ENCODE measurements at places on chromosomes 3 and 15.

DNA sequence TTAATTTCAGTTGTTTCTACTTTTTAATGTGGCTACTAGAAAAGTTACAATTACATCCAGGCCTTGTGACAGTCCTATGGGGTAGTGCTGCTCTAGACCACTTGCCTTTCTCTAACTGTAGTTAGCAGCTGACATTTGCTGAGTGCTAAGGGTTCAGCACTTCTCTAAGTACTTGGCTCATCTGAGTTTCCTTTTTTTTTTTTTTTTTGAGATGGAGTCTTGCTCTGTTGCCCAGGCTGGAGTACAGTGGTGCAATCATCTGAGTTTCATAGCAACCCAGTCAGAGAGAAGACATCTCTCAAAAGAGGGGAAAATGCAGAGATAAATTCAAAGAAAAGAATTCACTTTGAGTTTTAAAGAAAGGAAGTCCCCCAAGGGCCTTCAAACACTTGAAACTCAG is 130.8 kb downstream of the MYLK start:
- DNase-seq: no peak

DNA sequence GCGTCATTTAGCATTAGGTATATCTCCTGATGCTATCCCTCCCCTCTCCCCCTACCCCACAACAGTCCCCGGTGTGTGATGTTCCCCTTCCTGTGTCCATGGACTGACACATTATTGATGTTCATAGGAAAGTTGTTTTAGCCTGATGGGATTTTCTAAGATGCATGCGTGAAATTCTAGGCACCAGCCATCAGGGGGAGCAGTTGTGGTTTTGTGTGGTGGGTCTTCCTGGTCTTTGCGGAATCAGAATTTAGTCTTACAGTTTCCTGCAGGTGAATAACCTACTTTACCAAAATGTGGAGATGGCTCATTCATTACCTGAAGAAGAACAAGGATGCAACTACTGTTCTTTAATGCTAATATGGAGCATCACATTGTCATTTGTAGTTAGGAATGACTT is 455.0 kb upstream of the THBS1 start:
- no peak for DNase-seq

DNA sequence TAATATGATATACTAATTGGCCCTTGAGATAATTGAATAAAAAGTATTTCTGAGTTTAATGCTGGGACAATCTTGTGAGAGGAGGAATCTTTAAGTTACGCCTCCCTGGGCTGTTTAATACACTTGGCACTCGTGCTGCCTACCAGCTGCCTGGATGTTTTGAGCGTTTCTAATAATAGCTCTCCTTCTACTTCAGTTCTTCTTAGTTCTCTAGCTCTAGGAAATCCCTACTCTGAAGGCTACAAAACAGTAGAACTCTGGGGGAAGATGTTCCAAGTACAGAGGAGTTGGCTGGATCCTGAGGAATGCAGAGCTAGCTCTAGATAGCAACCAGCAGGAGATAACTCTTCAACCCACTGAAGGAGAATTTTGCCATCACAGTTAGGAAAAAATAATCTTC is 3.5 kb downstream of the NAALADL2 start:
- no peak for DNase-seq

DNA sequence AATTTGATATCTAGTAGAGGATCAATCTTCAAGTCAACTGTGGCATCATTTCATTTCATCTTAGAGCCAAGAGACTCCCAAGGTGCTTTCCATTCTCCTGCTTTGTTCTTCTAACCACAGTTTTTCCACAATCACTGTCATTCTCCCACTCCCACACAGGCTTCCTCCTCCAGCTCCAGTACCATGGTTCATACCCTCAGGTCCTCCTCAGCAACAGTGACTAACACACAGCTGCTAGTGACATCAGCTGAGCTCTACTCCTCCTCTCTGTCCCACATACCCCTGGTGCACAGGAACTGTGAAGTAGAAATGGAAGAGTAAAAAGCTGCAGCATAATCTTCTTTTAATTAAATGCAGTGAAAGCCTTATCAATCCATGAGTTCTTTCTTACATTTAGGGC is 200.2 kb upstream of the DPH6 start:
- no peak for DNase-seq

DNA sequence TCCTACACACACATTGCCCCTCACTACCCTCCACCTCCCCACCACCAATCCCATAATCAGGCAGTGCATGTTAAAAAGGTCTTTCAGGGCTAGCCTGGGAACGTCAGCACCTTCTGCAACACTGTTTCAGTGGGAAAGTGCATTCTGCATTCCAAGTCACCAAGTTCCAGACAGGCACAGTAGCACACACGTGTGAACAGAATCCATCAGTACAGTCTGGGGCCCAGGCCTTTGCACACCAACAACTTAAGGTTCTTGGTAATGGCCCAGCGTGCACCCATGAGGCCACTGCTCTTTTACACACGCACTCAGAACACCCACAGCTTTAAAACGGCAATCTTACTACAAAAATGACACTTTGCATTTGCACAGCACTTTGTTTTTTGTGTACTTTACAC is 1.2 kb downstream of the ANXA2 start:
- DNase-seq: no peak

DNA sequence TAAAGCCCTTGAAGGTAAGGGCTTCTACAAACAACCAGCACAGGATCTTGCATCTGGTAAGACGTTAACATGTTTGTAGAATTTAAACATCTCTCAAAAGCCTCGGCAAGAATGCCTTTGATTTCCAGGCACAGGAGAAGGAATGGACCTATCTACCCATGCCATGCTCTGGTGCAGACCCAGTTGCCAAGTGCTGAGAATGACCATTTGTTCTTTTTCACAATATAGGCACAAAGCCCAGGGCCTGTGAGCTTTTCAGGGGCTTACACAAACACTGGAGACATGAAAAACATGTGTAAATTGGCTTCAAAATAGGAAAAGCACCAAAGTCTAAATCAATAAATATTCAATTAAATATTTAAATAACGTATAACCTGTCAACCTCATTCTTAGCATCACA is 266.9 kb upstream of the TTC14 start:
- DNase-seq: no peak

GRCh38 chr3:45551214-45552010 is 43.1 kb upstream of the LIMD1 start:
- DNase-seq: peak; percentile 56

GRCh38 chr3:139574026-139574947 is 34.7 kb upstream of the RBP1 start:
- no peak for DNase-seq

GRCh38 chr3:37763309-37763708 is 98.4 kb upstream of the CTDSPL start:
- no peak for DNase-seq

DNA sequence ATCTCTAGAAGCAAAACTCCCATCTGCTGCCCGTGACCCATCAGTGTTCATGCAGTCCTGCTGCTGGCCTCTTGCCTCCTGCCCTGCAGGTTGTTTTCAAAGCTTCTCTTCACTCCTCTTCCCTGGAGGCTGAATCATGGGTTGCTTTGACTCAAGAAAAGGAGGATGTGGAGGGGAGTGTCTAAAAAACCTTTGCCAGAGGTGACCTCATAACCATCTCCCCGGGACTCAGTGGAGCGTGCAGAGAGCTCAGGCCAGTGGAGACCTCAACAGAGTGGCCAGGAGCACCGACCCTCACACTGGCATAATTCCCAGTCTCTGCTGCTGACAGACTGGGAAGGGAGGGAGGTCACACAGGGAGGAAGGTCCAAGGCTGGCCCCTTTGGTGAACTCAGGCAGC is 60.9 kb upstream of the ITGA11 start:
- DNase-seq: no peak

DNA sequence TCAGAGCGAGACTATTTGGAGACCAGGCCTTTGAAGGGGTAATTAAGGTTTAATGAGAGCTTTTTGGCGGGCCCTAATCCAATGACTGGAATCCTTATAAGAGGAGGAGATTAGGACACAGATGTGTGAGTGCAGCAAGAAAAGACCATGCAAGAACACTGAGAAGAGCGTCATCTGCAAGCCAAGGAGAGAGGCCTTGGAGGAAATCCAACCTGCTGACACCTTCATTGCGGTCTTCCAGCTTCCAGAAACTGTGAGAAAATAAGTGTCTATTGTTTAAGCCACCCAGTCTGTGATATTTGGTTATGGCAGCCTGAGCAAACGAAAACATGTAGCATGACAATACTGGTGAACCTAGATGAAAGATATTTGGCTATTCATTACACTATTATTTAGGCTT is 23.0 kb upstream of the MUSTN1 start:
- no peak for DNase-seq

- no peak for DNase-seq
Observed at GRCh38 chr3:8873740-8874139, 89.5 kb downstream of the RAD18 start.

GRCh38 chr15:101277943-101278564 is 769 bp upstream of the SELENOS start:
- DNase-seq: no peak

GRCh38 chr15:55257938-55258337 is 31.7 kb downstream of the RAB27A start:
- DNase-seq: no peak

GRCh38 chr15:64847448-64847847 is 5.7 kb downstream of the PLEKHO2 start:
- DNase-seq: no peak

GRCh38 chr15:23561914-23562313 is 3.6 kb upstream of the MKRN3 start:
- no peak for DNase-seq

GRCh38 chr3:100288288-100288894 is 27.6 kb downstream of the TBC1D23 start:
- DNase-seq: no peak

DNA sequence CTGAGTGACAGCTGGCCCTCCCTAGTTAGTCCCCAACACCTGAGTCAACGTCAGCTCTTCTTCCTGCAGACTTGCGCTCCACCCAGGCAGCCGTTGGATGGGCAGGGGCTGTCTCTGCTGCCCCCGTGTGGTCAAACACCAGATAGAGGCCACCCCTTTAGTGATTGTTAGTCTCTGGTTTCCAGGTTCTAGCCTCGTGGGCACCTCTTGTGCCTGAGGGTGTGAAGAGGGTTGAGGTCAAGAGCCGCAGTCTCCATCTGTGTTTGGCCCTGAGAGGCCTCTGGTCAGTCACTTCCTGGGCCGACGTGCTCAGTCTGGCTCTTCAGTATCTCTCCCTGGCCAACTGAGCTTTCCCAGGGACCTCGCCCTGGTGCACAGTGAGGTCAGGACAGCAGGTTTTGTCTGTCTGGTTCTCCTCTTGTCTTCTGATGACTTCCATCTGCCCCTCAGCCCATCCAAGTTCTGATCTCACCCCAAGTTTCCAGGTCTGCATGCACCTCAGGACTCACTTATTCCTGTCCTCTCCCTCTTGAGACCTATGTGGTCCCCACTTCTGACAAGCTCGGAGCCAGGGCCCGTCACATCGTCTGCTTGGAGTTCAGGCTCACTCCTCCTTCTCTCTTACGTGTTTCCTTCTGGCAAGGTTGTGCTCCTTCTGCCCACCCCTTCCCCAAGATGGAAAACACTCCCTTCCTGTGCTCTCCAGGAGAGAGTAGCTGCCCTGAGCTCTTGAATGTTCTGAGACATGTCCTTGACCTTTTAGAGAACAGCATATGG is 20.9 kb downstream of the CD276 start:
- DNase-seq: no peak

DNA sequence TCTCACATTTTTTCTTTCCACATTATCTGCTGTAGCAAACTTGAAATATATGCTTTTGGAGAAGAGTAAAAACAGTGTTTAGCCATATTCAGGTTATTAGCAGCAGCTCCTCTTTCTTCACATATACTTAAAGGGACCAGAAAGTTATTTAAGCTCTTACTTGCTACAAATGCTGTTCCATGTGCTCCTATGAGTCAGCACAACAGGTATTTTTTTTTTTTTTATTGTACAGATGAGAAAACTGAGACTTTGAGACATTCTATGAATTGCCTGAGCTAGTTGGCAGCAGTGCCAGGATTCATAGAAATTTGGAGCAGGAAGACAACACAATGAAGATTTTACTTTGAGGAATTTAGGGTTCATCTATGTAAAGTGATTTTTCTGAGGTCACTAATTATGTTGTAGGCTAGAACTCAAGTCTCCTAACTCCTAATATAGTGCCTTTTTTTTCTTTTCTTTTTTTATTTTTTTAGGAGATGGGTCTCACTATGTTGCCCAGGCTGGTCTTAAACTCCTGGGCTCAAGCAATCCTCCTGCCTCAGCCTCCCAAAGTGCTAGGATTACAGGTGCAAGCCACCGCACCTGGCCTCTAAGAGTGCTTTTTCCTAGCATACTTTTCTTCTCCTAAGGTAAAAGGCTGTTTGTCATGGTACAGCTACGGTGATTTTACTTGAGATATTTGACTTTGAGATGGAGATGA is 23.6 kb downstream of the SETD5 start:
- DNase-seq: no peak

GRCh38 chr3:159429702-159430101 is 558.9 kb upstream of the IL12A start:
- DNase-seq: no peak

- DNase-seq: no peak
Observed at GRCh38 chr3:62936626-62937254, 61.5 kb upstream of the CADPS start.

Measured in keratinocyte (primary cell).